ENCODE measurements at places on chromosomes 3 and 15.
A peak's percentile ranks its signal among the peaks of the same experiment; 100 is the strongest.

DNA sequence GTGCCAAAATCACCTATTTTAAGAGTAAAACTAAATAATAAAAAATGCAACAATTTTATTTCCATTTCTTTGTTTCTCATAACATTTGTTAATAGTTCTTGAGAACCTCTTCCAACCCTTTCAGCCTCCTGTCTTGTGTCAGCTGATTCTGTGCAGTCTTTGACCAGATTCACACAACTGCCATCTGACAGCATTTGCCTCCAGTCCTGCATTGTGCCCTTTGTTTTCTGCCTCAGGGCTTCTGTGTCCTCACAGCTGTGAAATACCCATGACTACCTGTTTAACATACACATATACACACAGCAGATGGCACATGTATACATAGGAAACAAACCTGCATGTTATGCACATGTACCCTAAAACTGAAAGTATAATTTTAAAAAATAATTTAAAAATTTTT lies 13.2 kb upstream of the CNTN6 start:
- DNase-seq = no peak

DNA sequence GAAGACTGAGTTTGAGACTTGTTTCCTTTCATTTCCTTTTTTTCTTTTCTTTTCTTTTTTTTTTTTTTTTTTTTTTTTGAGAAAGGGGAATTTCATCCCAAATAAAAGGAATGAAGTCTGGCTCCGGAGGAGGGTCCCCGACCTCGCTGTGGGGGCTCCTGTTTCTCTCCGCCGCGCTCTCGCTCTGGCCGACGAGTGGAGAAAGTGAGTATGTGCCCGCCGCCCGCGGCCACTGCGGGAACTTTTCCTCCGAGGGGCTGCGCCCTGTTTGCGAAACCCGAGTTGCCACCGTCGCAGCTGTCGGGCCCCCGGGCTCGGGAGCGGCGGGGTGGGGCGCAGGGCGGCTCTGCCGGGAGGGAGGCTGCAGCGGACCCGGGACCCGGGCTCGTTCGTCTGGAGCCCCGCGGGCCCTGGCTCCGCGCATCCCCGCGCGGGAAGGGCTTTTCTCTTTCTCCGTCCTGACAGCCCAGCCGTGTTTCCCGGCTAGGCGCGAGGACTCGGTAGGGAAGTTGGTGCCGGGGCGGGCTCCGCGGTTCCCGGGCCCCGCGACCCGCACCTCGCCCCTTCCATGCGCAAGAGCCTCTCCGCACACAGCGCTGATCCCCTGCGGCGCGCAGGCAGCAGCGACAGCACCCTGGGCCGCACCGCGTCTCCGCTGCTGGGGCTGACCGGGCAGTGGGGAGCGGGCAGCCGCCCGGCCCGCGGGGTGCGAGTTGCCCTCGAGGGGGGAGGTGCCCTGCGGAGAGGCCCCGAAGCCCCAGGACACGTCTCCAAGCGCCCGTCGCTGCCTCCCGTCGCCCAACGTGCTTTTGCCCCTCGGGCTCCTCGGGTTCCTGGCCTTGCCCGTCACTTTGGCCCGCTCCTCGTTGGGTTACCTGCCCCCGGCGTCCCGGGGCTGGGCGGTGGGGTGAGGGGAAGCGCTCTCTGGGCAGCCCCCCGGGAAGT lies 1.4 kb downstream of the IGF1R start:
- DNase-seq = peak; percentile 62

DNA sequence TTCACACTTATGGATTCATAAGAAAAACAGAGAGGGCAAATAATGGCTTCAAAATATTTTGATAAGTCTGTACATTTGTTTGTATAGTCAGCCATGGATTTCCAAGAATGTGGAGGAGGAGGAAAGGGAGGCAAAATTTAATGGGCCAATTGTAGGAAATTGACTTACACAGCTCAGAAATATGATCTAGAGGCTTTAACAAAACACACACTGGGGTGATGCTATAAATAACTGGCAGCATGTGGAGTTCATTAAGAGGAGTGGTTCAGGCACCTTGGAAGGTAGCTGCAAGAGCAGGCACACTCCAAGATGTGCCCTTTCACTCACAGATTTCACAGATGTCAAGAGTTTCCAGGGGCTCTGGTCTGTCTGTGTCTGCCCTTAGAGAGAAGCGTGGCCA lies 193.4 kb upstream of the RASGRP1 start:
- peak; percentile 3 for DNase-seq

DNA sequence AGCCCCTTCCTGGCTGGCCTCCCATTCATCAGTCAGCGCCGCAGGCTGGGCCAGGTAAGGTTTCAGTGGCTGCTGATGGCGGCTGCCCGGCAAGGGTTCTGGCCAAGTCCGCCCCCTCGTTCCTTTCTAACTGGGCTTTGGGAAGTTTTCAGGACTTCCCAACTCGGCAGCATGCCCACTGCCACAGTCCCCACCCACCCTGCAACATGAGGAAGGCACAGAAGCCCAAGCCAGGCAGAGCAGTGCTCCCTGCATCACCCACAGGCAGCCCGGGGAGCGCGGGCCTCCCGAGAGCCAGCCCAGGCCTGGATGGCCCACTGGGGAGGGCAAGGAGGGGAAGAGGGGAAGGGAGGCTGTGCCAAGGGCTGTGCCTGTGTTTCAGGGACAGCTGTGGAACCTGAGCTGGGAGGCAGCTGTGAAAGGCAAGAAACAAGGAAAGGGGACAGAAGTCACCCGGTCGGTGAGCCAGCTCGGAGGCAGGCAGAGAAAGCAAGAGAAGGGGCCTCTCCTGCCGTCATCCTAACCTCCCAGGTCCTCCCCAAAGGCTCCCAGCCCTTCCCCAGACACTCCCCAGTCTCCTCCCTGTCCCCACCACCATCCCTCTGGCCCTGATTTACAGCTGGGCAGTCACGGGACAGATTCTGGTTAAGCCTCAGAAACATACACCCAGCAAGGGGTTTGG lies 73.9 kb downstream of the CPN2 start:
- peak; percentile 18 for DNase-seq

- DNase-seq = no peak
Measured at GRCh38 chr15:50065279-50065678, 53.8 kb downstream of the ATP8B4 start.

GRCh38 chr15:31387479-31388118 lies 61.0 kb downstream of the KLF13 start:
- DNase-seq = no peak

Measured in A673 (cell line).